NCI-H1436 treated with DMSO at 0.1 percent for 48 hours (cell line): ENCODE measurements at places on chromosomes 2 and 18.

- DNase-seq, result no peak
Observed at GRCh38 chr2:232028631-232029030, 67.1 kb downstream of the DIS3L2 start.

DNA sequence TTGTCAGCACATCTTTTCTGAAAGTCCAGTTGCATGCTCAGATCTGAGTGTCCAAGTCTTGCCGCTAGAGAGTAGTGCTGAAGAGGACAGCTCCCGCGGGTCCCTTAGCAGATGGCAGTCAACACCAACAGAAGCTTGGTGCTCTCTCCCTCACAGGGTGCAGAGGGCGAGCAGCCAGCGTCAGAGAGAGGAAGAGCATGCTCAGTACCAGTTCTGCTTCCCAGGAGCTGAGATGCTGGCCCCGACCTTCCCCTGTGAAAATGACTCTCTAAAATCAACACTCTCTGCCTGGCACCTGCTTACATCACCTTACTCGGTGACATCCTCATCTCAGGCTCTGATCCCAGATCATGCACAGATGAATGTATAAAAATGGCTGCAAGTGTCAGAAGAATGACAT, 86.0 kb upstream of the TWIST2 start:
- no peak for DNase-seq

DNA sequence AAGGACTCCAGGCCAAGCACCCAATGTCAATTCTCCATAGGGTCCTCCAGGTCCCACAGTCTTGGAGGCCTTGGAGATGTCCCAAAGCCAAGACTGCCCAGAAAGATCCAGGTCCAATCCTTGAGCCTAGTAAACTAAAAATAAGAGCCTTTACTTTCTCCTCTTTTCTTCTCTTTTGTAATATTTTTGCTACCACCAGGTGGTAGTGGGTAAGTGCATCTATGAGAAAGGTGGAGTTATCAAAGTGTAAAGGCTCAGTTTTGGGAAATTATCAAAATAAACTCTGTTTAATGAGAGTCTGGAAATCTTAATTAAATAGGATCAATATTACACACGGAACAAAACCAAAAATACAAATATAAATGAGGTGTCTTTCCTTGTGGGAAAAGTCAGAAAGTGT, 276.4 kb downstream of the ALK start:
- DNase-seq, result no peak

GRCh38 chr18:45688833-45689232, 35.1 kb upstream of the SLC14A1 start:
- DNase-seq, result no peak

GRCh38 chr2:75466708-75467311, 93.9 kb downstream of the EVA1A start:
- DNase-seq, result no peak

DNA sequence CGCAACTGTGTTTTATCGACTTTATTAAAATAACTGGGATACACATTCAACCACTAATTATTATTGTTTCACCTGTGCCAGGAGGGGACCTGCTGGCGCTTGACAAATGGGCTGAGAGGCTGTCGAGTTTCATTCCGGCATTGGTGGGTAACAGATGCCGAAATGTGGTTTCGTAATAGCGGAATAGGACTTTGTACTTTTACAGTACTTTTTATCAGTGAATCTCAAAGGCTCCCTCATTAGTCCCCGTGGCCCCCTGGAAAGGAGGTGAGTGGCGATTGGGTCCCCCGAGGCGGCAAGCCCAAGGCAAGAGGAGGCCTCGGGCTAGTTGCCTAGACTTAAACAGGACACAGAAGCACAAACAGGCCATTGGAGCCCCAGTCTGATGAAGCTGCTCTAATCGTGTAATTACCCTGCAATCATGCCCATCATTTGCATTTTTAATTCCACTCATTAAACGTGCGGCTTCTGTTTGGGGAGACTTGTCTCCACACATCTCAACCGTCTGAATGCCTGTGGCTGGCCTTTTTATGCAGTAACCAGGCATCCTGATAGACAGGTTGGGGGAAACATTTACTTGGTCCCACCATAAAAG, 193.2 kb downstream of the INO80D start:
- no peak for DNase-seq

GRCh38 chr2:69995511-69995910, 34.1 kb upstream of the ASPRV1 start:
- DNase-seq, result no peak

- no peak for DNase-seq
Observed at GRCh38 chr18:79815657-79816056, 17.9 kb downstream of the KCNG2 start.

- DNase-seq, result no peak
Observed at GRCh38 chr2:75020476-75020875, 62.0 kb downstream of the POLE4 start.

DNA sequence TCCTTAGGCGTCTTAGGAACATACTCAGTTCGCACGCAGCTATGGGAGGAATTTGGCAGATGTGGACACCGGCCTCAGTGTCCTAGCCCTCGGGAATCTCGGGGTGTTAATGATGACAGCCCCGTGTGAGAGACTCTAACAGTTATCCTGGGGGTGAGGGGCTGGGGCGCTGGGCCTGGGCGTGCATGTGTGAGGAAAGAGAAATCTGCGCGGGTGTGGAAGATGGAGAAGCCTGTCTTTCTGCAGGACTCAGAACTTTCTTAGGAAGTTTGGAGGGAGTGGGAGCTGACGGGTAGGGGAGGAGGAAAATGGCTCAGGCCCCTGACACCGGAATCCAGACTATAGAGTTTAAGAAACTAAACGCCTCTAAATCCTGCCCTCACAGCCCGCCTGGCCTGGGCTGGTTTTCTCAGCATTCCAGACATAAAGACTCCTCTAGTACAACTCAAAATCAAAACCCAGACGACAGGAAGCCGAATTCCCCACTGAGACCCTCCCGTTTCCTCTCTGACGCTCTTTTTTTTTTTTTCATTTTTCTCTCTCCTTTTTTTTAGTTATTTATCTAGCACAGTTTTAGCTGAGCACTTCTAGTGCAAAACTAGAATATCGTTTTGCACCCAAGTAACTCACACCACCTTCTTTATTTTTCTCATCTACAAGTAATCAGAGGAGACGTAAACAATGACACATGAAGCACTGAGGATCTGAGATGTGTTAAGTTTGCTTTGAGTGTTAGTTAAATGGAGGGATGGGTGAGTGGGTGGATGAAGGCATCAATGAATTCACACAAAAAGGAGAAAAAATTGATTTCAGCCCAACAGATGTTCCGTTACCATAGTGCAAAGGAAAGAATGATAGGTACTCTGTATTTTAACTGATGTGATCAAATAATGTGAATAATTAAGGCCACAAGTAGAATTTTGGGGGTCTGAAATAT, 1.2 kb upstream of the HAAO start:
- DNase-seq, result no peak

GRCh38 chr18:1466035-1466434, 561.4 kb downstream of the ADCYAP1 start:
- no peak for DNase-seq

DNA sequence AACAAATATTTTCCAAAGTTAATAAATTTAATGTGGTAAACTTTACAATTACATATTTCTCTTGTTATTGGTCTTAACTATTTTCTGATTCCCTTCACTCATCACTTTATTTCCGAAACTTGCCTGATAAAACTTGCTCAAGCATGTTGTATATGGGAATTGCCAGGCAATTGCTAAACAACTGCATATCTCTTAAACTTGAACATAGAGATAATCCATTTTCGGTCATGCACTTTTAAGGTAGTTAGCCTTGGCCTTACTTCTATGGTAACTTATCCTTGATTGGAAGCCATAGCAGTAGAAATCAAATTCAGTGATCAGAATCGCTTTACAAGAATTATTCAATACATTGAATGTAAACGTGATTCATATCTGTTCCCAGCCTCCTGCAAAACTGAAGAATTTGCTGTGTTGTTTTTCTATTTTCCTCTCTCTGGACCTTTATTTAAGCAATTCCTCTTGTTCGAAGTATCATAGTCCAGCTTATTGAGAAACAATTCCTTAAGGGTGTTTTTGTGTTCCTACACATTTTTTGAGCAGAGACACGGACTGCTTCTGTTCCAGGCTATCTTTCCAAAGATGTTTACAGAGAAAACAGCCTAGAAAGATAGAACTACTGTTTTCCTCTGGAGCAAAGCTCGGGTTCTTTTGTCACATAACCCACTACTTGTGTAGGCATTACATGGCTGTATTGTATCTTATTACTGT, 674.3 kb downstream of the IRS1 start:
- DNase-seq, result no peak

DNA sequence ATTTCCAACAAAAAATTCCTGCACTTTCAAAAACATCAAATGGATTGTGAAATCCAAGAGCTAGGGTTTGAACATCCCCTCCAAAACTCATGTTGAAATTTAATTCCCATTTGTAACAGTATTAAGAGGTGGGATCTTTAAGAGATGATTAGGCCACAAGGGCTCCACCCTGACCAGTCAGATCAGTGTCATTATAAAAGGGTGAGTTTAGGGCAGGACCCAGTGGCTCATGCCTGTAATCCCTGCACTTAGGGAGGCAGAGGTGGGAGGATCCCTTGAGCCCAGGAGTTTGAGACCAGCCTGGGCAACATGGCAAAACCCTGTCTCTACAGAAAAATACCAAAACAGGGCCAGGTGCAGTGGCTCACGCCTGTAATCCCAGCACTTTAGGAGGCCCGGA, 8.9 kb downstream of the GTF3C2 start:
- DNase-seq, result no peak

GRCh38 chr2:22753476-22753875, 631.5 kb upstream of the KLHL29 start:
- no peak for DNase-seq

DNA sequence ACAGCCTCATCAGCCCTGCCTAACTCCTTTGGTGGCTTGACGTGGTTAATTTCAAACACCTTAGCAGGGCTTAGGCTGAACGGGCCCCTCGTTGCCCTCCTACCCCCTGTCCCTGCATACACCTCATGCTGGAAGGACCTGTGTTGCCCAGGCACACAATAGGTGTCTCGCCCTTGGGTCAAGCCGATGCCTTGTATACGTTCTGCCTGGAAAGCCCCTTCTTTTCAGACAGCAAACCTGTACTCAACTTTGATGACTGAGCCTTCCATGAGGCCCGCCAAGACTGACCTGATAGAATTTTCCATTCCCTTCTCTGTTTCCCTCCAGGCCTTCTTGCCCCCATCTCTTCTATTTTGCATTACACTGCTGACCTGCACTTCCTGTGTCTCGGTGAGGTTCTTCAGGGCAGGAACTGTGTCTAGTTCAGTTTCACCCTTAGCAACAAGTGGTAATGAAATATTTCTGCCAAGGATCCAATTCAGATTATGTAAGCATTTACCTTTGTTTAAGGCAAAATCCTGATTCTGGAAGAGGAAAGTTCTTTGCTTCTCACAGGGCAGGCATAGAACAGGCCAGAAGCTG, 7.9 kb downstream of the GREB1 start:
- no peak for DNase-seq

GRCh38 chr18:61785588-61785987, 107.2 kb downstream of the RNF152 start:
- DNase-seq, result no peak

DNA sequence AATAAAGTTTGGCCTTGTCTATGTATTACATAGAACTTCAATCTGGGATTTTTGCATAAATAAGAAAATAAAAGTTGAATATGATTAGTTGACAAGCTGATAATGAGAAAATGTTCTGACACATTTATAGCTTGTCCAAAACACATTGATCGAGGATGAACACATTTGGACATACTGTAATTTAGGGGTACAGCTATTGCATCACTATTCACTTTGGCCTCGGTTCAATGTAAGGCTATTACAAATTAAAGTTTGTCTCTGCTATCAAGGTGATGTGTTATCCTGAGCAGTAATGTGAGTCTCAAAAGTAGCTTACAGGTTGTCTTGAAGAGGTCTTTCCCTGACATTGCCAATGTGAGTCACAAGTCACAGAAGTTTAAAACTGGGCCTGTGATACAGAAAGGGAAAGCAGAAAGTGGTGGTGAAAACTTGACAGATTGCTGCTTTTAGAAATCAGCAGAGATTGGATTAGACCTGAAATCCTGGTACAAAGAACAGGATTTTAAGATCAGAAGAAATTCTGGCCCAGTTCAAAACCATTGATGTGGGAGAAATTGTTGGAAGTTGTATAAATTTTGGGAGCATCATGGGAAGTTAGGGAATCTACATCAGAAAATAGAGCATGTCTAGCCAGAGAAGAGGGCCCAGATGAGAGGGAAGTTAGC, 674.1 kb downstream of the NYAP2 start:
- no peak for DNase-seq

GRCh38 chr18:52850031-52850560, 510.1 kb downstream of the DCC start:
- no peak for DNase-seq

DNA sequence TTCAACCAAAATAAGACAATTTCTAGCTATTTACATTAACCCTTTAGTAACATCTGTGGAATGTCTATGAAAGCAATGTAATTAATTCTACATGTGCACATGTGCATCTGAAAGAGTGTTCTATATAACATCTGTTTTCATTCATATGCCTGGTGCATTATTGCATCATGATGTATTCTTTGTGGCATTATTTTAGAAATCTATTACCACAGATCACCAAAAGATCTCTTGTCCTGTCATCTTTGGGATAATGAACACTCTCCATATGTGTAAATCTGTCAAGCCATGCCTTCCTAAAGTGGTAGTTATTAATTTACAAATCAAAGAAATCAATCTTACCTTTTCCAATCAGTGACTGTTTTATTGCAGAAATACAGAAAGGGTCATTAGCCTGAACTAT, 86.9 kb downstream of the TRIB2 start:
- DNase-seq, result no peak

- no peak for DNase-seq
Observed at GRCh38 chr2:218386505-218387368, 4.7 kb downstream of the SLC11A1 start.

DNA sequence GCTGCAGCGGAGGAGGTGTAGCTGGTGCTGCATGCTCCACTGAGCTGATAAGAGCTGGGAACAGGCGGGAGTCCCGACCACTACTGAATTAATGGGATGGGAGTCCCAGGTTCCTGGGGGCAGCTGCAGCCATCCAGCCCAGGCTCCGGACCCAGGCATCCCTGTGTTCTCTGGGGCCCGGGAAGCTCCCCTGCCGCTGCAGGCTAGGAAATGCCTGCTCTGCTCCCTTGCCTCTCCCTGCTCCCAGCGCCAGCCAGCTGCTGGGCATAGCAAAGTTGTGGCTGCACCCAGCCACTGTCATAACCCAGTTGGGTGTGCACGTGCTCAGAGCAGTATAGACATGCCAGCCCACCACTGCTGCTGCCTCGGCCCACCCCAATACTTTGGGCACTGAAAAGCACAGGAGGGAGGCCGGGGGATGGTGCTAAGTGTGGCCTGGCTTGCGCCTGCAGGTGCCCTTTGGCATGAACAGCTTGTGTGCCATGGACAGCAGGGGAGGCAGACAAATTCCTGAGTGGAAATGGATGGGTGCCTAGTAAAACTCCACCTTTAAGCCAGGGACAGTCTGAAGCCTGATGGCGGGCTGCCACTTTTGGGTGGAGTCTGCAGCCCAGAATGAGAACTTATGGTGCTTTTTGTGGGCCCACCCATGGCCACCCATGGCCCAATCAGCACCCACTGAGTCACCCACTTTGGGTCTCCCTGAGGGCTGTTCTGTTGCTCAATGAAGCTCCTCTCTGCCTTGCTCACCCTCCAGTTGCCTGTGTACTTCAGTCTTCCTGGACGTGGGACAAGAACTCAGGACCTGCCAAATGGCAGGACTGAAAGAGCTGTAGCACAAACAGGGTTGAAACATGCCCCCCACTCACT, 219.3 kb upstream of the TMEFF2 start:
- DNase-seq, result no peak

- no peak for DNase-seq
Observed at GRCh38 chr2:56510610-56511009, 326.8 kb downstream of the CCDC85A start.
